Spinal cord (tissue), 10 donors: ENCODE measurements at places on chromosomes 1 and 21. TPM values are rescaled to one million over a fixed set of nuclear protein-coding genes. Genes with fewer than 3 reads are reported as not detected.
A peak's percentile ranks its signal among the peaks of the same experiment; 100 is the strongest.

DNA sequence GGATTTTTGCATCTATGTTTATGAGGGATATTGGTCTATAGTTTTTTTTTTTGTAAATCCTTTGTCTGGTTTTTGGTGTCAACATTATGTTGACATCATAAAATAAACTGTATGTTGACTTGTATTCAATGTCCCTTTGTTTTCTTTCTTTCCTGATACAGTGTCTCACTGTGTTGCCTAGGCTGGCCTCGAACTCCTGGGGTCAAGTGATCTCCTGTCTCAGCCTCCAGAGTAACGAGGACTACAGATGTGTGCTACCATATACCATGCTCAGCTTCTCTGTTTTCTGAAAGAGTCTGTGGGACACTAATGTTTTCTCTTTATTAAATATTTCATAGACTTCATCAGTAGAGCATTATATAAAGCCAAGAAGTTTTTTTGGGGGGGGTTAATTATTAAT is 18.3 kb downstream of the MAN1C1 start:
- DNase-seq, result no peak

DNA sequence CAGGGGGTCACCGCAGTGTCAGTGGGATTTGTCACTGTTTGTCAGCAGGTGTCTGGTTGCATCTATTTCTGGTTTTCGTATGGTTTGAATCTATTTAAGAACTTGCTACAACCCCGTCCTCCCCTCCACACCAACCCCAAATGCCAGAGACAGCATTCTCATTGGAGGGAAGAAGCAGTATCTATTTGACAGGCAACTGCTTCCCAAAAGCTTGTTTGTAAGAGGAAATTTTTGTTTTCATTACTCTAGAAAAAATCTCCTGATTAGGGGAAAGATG is 54.4 kb downstream of the NR5A2 start:
- DNase-seq, result no peak

DNA sequence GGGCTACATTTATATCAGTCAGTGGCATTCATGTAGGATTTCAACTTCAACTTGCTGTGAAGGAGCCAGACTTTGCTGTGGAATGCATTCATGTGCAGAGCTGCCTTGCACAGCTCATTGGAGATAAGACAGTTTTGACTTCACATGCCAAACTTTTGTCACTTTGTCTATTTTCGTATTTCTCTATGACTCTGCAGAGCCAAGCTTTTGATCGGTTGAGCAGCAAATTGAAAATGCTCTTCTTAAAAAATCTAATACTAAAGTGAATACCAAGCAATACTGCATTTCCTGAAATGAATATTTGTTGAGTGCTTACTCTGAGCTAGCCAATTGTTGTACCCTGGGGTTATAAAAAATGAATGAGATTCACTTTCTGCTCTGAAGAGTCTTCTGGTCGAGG is 388.7 kb downstream of the ST6GALNAC3 start:
- no peak for DNase-seq

The SMPDL3B gene
- 1.0 TPM for polyA plus RNA-seq

DNA sequence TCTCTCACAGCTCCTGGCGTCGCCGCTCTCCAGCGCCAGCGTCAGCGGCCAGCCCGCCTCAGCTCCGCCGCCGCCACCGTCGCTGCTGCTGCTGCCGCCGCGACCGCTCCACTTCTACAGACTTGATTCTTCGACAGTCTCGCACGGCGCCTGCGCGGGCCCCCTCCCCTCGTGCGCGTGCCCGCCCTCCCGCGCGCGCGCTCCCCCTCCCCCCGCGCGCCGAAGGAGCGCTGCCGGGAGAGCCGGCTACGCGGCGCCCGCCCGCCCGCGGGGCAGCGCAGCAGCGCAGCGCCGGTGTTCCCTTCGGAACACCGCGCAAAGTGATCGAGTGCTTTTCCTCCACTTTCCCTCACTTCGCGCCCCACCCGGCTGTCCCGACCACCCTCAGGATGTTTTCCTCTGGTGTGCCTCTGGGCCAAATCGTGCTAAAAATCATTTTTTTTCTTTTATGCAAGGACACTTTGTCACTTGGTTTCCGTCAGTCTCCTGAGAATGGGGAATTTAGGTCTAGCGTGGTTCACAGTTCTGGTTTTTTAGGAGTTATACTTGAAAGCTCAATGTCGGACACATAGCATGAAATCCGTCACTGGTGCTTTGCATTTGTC is at the start of gene IRF2BP2:
Gene IRF2BP2 (minus strand): TSS at position 118 of the 605 bp plus-strand sequence. CDS start 684 bp downstream, outside the sequence.
- no peak for DNase-seq

The DCDC2B gene
- polyA plus RNA-seq, result 2.6 TPM

- no peak for DNase-seq
These were observed 39.3 kb downstream of the BRINP2 start for GRCh38 chr1:177210071-177210470.

GRCh38 chr1:18618546-18619466 is 11.8 kb upstream of the PAX7 start:
- no peak for DNase-seq

- DNase-seq, result no peak
These were observed 215.3 kb upstream of the NFIA start for GRCh38 chr1:60866917-60867531.

The PODN gene
- 8.9 TPM for polyA plus RNA-seq

GRCh38 chr1:27296773-27297291 is 25.1 kb upstream of the TMEM222 start:
- peak; percentile 89 for DNase-seq

- DNase-seq, result no peak
These were observed 15.3 kb upstream of the ZSWIM5 start for GRCh38 chr1:45221716-45222115.

The MGST3 gene
- 282 TPM for polyA plus RNA-seq

DNA sequence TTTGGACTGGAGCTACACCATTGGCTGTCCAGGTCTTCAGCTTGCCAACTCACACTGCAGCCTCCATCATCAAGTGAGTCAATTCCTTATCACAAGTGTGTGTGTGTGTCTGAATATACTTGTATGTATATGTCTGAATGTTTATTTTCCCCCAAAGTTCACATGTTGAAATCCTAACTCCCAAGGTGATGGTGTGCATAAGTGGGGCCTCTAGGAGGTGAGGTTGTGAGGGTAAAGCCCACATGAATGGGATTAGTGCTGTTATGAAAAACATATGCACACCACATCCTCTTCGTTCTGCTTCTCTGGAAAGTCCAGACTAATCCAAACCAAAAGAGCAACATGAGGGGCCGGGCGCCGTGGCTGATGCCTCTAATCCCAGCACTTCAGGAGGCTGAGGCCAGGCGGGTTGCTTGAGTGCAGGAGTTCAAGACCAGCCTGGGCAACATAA is 48.7 kb upstream of the LBR start:
- no peak for DNase-seq

DNA sequence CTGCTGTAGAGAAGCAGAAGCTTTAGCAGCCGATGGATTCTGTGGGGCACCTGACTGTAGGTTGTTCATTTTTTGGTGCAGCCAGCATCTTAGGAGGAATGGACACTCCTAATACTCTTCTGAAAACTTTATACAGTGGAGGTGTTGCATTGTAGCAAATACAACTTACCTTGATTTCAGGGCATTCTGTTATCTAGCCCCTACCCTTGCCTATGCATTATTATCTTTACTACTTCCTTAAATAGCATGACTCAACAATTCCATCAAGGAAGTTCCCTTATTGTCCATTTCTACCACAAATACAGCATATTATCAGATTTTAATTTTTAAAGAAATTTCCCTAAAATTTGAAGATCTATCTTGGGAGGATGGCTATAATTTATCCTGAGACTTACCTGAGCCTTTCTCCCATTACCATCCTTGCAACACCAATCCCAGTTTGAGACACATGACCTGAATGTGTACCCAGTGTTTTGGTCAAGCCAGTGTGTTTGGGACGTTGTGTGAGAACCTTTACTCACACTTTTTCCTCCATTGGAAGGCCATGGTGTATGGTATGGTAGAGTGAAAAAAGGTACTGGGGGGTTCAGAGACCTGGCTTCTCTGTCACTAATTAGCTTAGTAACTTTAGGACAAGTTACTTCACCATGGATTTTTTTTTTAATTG is 9.2 kb downstream of the POU2F1 start:
- no peak for DNase-seq

GRCh38 chr1:29324771-29325351 is 88.5 kb downstream of the PTPRU start:
- peak; percentile 46 for DNase-seq

DNA sequence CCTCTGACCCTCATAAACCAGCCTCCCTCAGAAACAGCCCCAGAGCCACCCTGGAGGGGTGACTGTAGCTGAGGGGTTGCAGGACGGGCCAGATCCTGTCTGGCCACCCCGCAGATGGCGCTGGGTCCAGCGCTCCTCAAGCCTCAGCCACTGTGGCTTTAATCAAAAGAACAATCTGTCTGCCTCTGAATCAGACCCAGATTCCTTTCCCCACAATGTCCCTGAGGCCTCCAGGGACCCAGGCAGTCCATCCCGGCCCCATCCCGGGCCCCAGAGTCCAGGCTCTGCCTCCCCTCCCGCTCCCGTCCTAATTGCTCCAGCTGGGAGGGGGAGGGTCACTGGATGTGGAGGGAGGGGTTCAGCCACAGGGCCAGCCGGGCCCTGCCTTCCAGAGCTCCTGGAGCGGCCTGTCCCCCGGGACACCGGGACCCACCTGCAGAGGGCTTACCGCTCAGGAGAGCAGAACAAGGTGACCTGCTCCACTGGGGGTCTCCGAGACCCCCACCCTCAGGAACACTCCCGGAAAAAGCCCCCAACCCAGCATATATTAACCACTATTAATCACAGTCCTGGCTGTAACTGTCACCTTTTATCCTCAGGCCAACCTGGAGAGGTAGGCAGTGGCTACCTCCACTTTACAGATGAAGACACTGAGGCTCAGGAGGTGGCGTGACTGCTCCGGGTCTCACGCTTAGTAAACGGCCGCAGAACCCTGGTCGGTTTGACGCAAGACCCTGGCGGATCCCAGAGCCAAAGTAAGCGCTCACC is 836 bp upstream of the FBLIM1 start:
- no peak for DNase-seq

The EPHA10 gene
- 12.6 TPM for polyA plus RNA-seq

The EVA1C gene
- 13.4 TPM for polyA plus RNA-seq

DNA sequence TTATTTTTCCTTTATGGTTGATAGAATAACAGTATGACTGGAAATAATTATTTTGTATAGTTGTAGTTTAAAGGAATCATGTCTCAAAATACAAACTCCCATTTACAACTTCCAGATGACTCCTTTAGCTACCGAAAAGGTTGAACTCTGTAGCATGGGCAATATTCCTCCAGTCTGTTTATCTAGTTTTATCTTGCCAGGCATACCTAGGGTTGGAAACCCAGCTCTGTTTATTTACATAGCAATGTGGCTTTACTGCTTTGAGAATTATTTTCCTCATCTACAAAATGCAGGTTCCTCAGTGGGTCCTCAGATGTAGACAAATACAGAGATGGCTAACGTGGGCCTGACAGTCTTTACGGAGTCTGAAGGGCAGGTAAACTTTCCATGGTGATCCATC is 51.1 kb downstream of the C8A start:
- DNase-seq, result no peak

DNA sequence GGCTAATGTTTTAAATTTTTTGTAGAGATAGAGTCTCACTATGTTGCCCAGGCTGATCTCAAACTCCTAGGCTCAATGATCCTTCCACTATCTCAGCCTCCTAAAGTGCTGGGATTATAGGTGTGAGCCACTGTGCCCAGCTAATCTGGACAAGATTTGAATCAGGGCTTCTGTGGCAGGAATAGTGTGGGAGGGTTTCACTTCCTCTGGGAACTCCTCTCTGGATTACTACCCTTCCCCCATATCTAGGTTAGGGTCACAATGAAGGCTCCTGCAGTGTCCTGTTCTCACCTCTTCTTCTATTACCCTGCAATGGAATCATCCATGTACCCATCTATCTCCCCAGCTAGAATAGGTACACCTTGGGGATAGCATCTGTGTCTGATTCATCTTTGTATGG is 133.6 kb upstream of the RAB4A start:
- no peak for DNase-seq

The NHLH1 gene
- 4.9 TPM for polyA plus RNA-seq

DNA sequence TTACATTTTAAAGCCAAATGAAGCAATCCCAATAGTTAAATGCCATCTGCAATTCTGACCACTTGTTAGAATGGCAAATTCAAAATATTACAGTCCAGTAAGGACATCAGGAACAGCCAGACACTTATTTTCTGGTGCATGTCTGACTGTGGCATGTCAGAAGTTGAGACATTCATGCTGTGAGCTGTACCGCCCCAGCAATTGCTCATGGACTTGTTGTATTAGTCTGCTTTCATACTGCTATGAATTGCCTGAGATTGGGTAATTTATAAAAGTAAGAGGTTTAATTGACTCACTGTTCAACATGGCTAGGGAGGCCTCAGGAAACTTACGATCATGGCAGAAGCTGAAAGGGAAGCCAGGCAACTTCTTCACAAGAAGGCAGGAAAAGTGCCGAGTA is 19.1 kb downstream of the DDAH1 start:
- no peak for DNase-seq

GRCh38 chr1:79196211-79196610 is 189.7 kb upstream of the ADGRL4 start:
- DNase-seq, result no peak

- DNase-seq, result peak; percentile 17
These were observed 26.6 kb upstream of the COL18A1 start for GRCh38 chr21:45378258-45378966.

DNA sequence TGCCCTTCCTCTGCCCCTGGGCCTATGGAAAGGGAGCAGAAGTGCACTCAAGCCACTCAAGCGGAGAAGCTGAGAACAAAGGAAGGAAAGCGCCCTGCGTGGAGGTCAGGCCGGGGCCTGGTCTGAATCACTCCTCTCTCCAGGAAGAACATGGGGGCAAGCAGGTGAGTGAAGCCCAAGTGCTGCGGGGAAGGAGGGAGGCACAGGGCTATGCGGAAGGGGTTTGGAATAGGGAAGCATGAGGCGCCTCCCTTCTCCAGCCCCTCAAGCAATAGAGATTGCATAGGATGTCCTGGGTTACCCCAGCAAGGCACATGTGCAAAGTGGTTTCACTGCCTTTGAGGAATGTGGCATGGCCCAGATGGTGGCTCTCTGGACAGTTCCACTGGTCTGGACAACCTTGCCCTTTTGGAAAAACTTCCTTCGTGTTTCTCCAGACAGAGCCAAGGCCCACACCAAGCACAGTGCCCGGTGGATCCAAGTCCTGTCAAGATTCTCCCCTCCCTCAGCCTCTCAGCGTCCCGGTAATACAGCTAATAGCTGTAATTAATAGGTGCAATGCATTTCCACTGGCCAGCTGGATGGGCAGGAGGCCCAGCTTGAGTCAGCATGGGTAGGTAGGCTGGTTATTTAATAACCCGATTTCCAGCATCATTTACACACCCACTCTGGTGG is 13.7 kb downstream of the BLACAT1 start:
- DNase-seq, result no peak

DNA sequence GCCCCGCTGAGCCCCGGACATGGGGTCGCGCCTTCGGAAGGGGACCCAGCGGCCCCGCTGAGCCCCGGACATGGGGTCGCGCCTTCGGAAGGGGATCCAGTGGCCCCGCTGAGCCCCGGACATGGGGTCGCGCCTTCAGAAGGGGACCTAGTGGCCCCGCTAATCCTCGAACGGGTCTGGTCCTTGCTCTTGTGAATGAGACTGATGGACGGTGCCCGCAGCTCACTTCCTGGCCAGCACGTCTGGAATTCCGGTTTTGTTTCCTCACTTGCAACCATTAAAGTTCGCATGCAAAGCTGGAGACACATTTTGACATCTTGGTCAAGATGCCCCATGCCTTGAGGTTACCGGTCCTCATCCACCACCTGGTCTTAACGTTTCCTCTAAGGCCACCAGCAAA is 5.6 kb downstream of the WRAP73 start:
- no peak for DNase-seq
